ENCODE measurements at places on chromosomes 2 and 18.

DNA sequence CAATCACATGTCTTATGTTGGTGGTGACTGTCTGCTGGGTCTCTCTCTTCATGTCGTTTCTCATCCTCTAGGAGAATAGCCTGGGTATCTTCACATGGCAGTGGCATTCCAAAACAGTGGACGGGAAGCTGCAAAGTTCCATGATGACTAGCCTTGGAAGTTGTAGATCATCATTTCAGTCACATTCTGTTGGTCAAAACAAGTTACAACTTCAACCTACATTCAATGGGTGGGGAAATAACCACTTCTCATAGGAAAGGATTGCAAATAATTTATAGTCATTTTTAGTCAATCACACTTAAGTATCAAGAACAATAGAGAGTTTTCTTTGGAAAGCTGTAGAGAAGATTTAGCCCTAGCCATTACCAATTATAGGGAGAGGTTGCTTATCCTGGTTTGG is 395.0 kb upstream of the CDH2 start:
- DNase-seq, result no peak

DNA sequence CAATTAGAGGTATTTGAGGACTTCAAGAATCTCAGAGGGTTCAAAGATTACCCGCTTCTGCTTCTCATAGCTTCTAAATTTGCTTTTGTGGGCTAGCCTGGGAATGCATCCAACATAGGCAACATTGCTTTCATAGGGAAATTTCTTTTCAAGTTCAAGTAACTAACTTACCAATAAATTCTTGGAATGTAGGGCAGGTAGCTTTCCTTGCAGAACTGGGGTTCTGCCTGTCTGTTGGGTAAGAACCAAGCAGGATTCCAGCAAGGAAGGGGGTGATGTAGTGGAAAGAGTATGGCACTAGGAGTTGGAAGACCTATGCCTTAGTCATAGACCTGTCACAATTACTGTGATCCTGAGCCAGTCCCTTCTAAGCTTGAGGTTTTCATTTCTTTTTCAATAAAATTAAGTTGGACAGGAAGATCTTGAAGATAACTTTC is 164.1 kb downstream of the FHOD3 start:
- no peak for DNase-seq

GRCh38 chr2:190511104-190511503 is 23.4 kb downstream of the NEMP2 start:
- DNase-seq, result no peak

DNA sequence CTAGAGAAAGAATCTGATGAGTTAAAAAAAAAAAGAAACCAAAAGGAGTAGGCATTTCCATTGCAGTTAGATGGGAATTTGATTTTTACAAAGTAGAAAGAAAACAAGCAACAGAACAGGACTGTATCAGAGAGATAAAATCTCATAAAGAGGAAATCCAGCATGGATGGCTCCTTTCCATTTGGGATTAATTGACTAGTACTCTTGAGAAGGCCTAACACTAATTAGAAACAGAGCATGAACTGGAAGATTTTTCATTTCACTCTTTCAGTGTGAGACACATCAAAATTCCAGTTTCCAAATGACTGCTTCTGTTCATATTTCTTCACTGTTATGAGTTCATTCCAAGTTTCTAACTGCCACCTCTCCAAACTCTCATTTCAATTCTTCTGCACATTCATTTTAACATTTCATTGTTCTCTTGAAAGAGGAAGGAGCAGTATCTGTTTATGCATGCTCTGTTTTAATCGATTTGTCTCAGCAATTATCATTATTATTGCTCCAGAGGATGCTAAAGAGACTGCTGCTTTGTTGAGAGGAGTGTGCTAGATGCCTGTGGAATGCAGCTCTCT is 108.8 kb upstream of the PIEZO2 start:
- no peak for DNase-seq

GRCh38 chr2:97963079-97963406 is 32.7 kb downstream of the TMEM131 start:
- no peak for DNase-seq

DNA sequence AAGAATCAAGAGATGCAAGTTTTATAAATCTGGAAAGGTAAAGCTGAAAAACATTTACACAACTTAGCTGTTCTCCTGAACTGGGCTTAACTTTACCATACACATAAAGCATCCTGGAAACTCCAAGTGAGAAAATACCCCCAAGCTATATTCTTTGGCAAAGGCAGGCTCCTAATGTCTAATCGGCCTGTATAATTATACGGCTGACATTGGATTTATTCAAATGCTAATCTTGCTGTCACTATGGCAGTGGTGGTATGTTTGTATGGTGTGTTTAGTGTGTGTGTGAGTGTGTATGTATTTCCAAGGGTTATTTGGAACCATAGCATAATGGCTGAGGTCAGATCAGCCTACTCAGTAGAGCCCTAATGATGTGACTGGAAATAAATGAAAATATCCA is 1031.8 kb upstream of the ZEB2 start:
- DNase-seq, result no peak

- no peak for DNase-seq
Measured at GRCh38 chr18:70068981-70069380, 121.3 kb upstream of the CD226 start.

- no peak for DNase-seq
Measured at GRCh38 chr2:67251741-67252140, 145.4 kb upstream of the ETAA1 start.

- no peak for DNase-seq
Measured at GRCh38 chr2:183260527-183260926, 136.3 kb downstream of the NUP35 start.

GRCh38 chr18:35826477-35826876 is 146.0 kb upstream of the RMP24 start:
- no peak for DNase-seq

GRCh38 chr2:6832596-6833299 is 33.0 kb downstream of the CMPK2 start:
- no peak for DNase-seq

GRCh38 chr2:231297108-231297908 is 98.2 kb upstream of the B3GNT7 start:
- no peak for DNase-seq

- DNase-seq, result no peak
Measured at GRCh38 chr18:68438983-68439382, 275.9 kb downstream of the TMX3 start.

GRCh38 chr18:44679056-44679913 is 1.4 kb upstream of the SETBP1 start:
- peak; percentile 34 for DNase-seq

DNA sequence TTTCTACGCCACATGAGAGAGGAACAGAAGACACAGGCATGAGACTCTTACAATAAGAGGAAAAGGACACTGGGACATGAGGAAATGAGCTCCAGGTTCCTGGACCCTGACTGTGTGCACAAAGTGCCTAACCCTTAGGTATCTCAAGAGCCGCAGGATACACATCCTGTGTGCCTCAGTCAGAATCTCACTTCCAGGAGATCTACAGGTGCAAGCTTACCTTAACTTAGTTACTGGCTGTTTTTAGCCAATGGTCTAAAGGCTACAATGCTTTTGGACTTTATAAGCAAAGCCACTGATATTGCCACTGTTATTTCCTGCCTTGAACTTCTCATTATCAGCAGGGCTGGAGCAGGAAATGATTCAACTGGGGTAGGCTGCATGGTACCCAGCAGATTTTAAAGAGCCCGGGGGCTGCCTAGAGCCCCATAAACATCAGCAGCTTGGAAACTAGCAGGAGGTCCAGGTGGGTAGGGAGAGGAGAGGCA is 254.4 kb downstream of the ZNF521 start:
- DNase-seq, result no peak

DNA sequence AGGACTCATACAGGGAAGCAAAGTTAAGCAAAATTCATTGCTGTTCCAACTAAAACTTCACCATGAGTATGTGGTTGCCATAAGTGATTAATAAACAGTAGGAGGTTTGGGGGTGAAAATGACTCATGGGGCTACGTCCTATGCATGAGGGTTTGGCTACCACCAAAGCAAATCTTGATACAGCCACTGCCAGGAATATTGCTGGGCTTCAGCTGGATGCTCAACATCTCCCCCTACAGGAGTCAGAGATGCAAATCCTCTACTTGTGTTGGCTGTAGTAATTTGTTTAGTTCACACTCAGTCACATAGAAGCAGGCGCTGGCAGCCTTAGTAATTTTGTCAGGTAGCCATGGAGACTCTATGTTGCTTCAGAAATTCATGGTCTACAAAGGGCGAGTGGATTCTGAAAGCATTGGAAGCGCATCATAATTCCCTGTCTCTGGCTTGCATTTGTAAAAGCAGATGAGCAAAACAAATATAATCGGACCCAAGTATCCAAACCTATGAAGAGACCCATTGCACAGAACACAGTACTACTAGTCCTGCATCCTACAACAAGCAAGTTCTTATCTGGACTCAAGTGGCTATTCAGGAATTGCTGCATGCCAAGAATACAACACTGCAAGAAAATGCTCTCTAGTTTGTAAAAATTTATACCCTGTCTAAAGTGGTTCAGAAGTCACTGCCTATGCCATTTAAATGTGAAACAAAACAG is 76.0 kb downstream of the CD28 start:
- DNase-seq, result peak; percentile 25

DNA sequence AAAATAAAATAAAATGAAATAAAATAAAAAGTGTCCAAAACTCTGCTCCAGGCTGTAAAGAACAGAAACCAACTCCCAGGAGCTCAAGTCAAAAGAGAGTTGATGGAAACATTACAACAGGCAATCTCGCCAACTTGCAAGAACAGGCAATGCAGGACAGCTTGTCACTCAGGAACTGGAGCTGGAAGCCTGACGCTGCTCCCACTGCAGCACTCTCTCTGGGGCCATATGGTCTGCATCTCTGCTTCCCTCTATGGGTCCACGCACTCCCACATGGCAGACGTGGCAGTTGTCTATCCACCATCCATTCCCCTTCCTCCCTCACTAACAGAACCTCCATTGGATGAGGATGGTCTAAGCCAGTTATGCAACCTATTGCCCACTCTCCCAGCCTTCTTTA is 23.3 kb upstream of the ARPC2 start:
- DNase-seq, result no peak

DNA sequence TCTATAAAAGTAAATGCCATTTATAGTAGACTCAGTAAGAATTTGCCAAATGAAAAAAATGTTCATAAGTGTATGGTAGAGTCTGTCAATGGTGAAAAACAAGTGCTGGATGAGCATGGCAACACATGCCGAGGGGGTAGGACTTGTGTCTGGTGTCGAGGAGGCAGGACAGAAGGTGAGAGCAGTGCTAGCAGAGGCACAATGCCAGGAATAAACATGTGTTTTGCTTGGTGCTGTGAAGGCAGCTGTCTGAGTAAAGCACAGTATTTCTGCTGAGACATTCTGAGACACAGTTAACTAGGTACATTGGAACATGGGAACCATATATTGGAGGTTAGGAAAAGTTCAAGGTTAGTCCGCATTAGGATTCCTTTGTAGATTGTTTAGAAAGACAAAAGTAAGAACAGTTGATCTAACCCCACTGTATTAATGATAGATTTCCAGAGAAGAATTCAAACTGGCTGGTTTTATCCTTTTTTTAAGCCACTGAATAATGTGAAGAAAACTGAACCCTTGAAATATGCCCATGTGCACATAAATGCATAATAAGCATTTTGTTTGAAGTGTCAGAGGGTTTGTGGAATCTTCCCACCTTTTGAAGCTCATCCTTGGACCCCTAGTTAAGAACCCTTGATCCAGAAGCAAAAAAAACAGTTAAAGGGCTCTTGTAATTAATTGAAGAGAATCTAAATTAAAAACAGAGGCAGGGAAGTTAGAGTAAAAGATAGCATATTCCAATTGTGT is 7.1 kb downstream of the RBM45 start:
- DNase-seq, result no peak

GRCh38 chr2:207513551-207514257 is 16.1 kb upstream of the CREB1 start:
- DNase-seq, result no peak

DNA sequence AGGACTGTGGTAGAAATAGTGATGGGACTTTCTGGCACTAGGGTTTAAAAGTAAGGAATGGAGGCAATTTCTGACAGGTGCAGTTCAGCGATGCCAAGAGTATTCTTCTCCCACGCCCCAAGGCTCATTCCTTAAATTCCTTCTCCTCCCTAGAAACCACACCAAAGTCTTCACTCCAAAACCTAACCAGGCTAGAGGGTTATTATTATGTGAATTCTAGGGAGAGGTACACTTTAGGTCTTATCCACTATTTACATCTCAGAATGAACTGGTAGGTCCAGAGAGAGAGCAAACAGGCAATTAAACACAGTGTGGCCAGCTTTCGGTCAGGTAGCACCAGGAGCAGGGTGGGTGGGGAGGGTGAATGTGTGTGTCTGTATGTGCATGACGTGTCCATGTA is 11.4 kb downstream of the IL1F10 start:
- DNase-seq, result no peak

DNA sequence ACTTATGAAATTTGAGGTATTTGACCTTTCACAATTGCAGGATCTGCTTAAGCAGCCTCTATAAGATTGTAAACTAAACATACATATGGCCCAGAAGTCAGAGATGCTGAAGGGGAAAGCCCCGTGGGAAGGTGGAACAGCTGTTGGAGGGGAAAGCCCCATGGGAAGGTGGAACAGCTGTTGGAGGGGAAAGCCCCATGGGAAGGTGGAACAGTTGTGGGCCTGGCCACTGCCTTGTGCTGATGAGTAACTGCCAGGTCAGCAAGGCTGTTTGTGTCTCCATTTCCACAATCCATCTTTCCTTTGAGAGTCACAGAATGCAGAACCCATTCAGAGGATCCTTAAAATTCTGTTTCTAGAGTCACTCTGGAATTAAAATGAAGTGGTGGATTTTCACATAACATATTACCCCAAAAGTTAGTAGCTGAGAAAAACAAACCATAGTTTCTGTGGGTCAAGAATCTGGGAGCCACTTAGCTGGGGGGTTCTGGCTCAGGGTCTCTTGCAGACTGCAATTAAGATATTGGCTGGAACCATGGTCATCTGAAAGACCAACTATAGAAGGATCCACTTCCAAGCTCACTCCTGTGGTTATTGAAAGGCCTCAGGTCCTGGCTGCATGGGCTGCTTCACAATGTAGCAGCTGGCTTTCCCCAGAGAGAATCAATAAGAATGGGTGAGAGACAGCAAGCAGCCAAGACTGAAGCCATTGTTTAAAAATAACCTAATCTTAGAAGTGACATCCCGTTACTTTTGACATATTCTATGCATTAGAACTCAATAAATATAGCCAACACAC is 86.6 kb upstream of the CAVIN2 start:
- no peak for DNase-seq

GRCh38 chr2:132813422-132813821 is 143.4 kb upstream of the LYPD1 start:
- no peak for DNase-seq

DNA sequence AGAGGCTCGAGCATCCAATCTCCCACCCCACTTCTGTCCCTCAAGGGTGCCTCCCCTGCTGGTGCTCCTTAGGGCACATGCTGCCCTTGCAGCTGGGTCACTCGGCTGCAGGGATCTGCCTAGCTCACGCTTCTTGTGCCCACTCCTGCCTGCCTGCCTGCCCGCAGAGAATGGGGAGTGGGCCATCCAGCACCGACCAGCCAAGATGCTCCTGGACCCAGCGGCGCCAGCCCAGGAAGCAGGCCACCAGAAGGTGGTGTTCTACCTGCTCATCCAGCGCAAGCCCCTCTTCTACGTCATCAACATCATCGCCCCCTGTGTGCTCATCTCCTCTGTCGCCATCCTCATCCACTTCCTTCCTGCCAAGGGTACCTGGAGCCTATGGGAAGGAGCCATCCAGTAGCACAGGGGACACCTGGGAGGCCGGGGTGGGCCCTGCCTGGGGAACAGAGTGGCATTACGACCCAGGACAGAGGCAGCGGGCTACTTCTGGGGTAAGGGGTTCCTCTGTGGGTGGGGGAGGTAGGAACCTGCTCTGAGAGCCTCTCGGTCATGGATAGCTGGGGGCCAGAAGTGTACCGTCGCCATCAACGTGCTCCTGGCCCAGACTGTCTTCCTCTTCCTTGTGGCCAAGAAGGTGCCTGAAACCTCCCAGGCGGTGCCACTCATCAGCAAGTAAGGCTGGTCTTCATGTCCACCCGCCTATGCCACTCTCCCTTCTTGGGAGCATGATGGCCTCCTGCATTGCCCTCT is 3.4 kb downstream of the CHRNG start:
- DNase-seq, result no peak
